ENCODE measurements at places on chromosomes 2 and 18.

GRCh38 chr2:101688261-101688660 lies 9.2 kb upstream of the MAP4K4 start:
- no peak for DNase-seq

- no peak for DNase-seq
Measured at GRCh38 chr2:109629867-109630266, 15.7 kb downstream of the SOWAHC start.

GRCh38 chr18:50170004-50170403 lies 24.9 kb downstream of the MYO5B start:
- DNase-seq = no peak

GRCh38 chr2:241289053-241289452 lies 26.4 kb downstream of the HDLBP start:
- DNase-seq = no peak

DNA sequence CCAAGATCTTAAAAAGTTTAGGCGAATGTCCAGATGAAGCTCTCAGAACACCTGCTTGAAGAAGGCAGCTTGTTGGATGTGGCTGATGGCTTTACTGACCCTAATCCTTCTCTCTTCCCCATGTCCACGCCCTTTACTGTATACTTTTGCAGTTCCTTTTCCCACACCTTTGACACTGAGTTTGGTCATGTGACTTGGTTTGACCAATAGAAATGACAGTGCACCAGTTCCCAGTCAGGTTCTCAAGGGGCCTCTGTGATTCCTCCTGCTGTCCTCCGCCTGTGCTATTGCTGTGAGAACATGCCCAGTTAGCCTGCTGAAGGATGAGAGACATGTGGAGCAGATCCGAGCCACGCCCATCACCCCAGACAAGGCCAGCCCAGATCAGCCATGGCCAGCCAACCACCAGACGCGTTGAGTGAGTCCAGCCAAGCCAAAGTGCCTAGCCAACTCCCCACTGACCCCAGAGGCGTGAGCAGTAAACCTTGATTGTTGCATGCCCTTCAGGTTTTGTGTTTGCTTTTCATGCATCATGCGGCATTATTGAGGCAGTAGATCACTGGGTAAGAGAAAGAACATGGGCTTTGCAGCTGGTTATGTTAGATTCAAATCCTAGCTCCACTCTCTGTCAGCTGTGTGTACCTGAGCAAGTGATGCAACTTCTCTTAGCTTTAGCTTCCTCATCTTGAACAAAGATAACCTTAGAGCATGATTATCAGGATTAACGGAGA lies 258.0 kb upstream of the SIX2 start:
- no peak for DNase-seq
